A549 treated with ZK216348 at 1 μM for 4 hours (cell line): ENCODE measurements at places on chromosomes 1 and 21. TPM values are rescaled to one million over a fixed set of nuclear protein-coding genes. Genes with fewer than 3 reads are reported as not detected.

AADACL4 gene
- total RNA-seq = not detected in 5 replicates

ANGPTL3 gene
- total RNA-seq = not detected in 5 replicates

GBP2 gene
- 0.53 to 1.4 TPM (median 0.85 TPM) in 5 replicates for total RNA-seq

FCER1G gene
- 0.70 TPM in 1 of 5 replicates, not detected in the others for total RNA-seq

KLHDC9 gene
- 1.1 to 2.2 TPM (median 2.0 TPM) in 5 replicates for total RNA-seq

TNFRSF25 gene
- total RNA-seq = 2.8 to 5.1 TPM (median 3.7 TPM) in 5 replicates

RGS18 gene
- not detected in 5 replicates for total RNA-seq

S100A7A gene
- total RNA-seq = not detected in 5 replicates

CACNA1S gene
- total RNA-seq = not detected in 5 replicates

SYDE2 gene
- 0.51 to 1.5 TPM (median 1.1 TPM) in 5 replicates for total RNA-seq

ETV3L gene
- total RNA-seq = not detected in 5 replicates

PDPN gene
- not detected in 5 replicates for total RNA-seq

LCE1A gene
- total RNA-seq = not detected in 5 replicates

OR10Z1 gene
- not detected in 5 replicates for total RNA-seq

GNG4 gene
- 11.4 to 21.5 TPM (median 14.2 TPM) in 5 replicates for total RNA-seq

PTPRC gene
- not detected in 5 replicates for total RNA-seq

NCMAP gene
- 0.06 to 0.18 TPM (median 0.13 TPM) in 4 of 5 replicates, not detected in the other for total RNA-seq

FOXO6 gene
- 0.48 to 1.1 TPM (median 1.0 TPM) in 5 replicates for total RNA-seq

PRR9 gene
- total RNA-seq = not detected in 5 replicates

SELENBP1 gene
- 5.1 to 7.6 TPM (median 6.9 TPM) in 5 replicates for total RNA-seq

MT1HL1 gene
- total RNA-seq = not detected in 5 replicates

OPRD1 gene
- 0.02 to 0.08 TPM (median 0.03 TPM) in 5 replicates for total RNA-seq

PTGFR gene
- not detected in 5 replicates for total RNA-seq

GBP4 gene
- total RNA-seq = 0.03 TPM in 1 of 5 replicates, not detected in the others

KCNJ6 gene
- total RNA-seq = 2.3 to 4.9 TPM (median 3.6 TPM) in 5 replicates

HLX gene
- total RNA-seq = 3.9 to 6.2 TPM (median 5.3 TPM) in 5 replicates

PPP1R12B gene
- 1.1 to 3.4 TPM (median 2.3 TPM) in 5 replicates for total RNA-seq

TMOD4 gene
- 0.66 to 0.74 TPM in 2 of 5 replicates, not detected in the others for total RNA-seq

TNFRSF18 gene
- total RNA-seq = 0.35 TPM in 1 of 5 replicates, not detected in the others

INSRR gene
- total RNA-seq = not detected in 5 replicates

LRIG2 gene
- total RNA-seq = 3.1 to 4.0 TPM (median 3.8 TPM) in 5 replicates

GPR37L1 gene
- total RNA-seq = 0.13 to 0.18 TPM (median 0.15 TPM) in 5 replicates

SPEN gene
- 34.9 to 48.0 TPM (median 44.8 TPM) in 5 replicates for total RNA-seq

PLPPR4 gene
- total RNA-seq = not detected in 5 replicates

AKIRIN1 gene
- total RNA-seq = 34.9 to 52.6 TPM (median 43.4 TPM) in 5 replicates

SKI gene
- 16.8 to 27.1 TPM (median 25.8 TPM) in 5 replicates for total RNA-seq

ARMH1 gene
- total RNA-seq = 0.38 to 1.1 TPM (median 0.65 TPM) in 5 replicates

CD164L2 gene
- not detected in 5 replicates for total RNA-seq

SLC1A7 gene
- not detected in 5 replicates for total RNA-seq

FGR gene
- total RNA-seq = 0.07 TPM in 1 of 5 replicates, not detected in the others

RYR2 gene
- total RNA-seq = 0.01 to 0.13 TPM (median 0.03 TPM) in 4 of 5 replicates, not detected in the other

C1orf56 gene
- 4.2 to 7.5 TPM (median 6.7 TPM) in 5 replicates for total RNA-seq
